ENCODE measurements at places on chromosomes 12 and 14.

DNA sequence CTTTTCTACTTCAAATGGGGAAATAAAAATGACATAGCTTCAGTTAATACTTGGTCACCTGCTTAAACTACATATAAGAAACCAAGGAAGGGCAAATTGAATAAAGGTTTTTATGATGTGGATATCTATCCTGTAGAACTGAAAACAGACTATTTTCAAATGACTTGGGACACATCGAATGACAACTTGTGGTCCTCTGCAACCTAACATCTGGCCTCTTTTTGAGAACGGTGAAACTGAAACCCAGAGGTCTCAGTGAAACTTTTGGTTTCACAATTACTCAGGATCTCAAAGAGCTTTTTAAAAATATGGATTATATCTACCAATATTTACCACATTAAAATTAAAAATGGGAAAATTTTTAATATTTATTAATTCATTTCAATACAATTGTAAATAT, 65.2 kb downstream of the PPP2R5E start:
- no peaks in the 10 kb centered on the region for H3K36me3 ChIP-seq
- H3K27me3 ChIP-seq, result no peaks in the 10 kb centered on the region
- DNase-seq, result no peak

GRCh38 chr12:125092108-125092871, 27.1 kb downstream of the AACS start:
- no peak for DNase-seq
- H3K27me3 ChIP-seq, result no peaks in the 10 kb centered on the region
- H3K36me3 ChIP-seq, result peaks cover 14% of the 10 kb centered on the region
- no peak overlapping the region for H3K4me3 ChIP-seq
- H3K27ac ChIP-seq, result no peak overlapping the region
- H3K4me1 ChIP-seq, result no peaks in the 10 kb centered on the region

DNA sequence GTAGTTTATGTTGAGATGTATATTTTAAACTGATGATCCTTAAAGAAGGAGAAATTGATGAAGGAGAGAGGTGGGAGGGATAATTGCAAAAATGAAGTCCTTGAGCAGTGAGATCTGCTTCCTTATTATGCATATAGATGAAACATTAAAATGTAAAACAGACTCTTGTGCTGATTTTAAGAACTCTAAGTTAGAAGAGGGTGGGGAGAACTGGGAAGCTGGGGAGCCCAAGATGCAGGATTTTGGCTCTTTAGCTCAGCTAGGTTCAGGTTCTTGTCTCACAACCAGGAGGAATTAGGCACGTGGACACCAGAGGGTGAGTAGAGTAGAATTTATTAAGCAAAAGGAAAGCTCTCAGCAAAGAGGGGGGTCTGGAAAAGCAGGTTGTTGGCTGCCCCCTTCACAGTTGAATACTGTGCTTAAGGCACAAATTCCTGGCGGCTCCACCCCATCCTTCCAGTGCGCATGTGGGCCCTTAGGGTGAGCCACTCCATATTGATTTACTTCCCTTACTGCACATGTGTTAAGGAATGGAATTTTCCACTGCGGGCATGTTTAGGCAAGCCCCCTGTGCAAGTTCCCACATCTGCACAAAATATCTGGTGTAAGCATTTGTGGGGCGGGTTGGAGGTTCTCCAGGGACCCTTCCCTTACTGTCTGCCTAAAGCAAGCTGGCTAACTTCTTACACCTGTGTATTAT, 141.9 kb downstream of the BICD1 start:
- no peaks in the 10 kb centered on the region for H3K4me1 ChIP-seq
- H3K27ac ChIP-seq, result no peak overlapping the region
- no peak overlapping the region for H3K4me3 ChIP-seq
- no peak for DNase-seq

GRCh38 chr12:4211372-4211771, 62.2 kb upstream of the CCND2 start:
- no peaks in the 10 kb centered on the region for H3K27me3 ChIP-seq
- no peak overlapping the region for H3K27ac ChIP-seq
- H3K4me3 ChIP-seq, result no peak overlapping the region
- H3K36me3 ChIP-seq, result no peaks in the 10 kb centered on the region
- DNase-seq, result no peak

- no peak overlapping the region for H3K27ac ChIP-seq
- no peak for DNase-seq
- H3K27me3 ChIP-seq, result no peaks in the 10 kb centered on the region
- no peaks in the 10 kb centered on the region for H3K4me1 ChIP-seq
- no peak overlapping the region for H3K4me3 ChIP-seq
- no peaks in the 10 kb centered on the region for H3K36me3 ChIP-seq
Observed at GRCh38 chr14:75493592-75494087, 28.6 kb upstream of the BATF start.

DNA sequence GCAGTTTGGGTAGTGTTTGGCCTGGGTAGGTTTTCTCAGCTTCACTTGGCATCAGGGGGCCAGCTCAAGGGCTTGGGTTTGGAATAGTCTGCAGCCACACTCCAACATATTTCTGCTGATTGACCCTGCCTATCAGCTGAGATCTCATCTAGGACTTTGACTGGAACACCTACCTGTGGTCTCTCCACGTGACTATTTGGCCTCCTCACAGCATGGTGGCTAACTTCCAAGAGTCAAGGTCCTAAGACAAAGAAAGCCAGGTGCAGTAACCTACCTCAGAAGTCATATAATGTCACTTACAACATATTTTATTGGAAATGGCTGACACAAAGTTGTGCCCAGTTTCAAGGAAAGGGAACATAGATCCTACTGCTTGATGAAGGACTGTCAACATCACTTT, 481.0 kb downstream of the EGLN3 start:
- no peaks in the 10 kb centered on the region for H3K36me3 ChIP-seq
- no peak overlapping the region for H3K4me3 ChIP-seq
- H3K27me3 ChIP-seq, result no peaks in the 10 kb centered on the region
- no peak for DNase-seq
- H3K27ac ChIP-seq, result no peak overlapping the region
- H3K4me1 ChIP-seq, result no peaks in the 10 kb centered on the region

GRCh38 chr14:99258341-99258861, 13.6 kb downstream of the BCL11B start:
- H3K27me3 ChIP-seq, result no peaks in the 10 kb centered on the region
- peaks cover 91% of the 10 kb centered on the region for H3K4me1 ChIP-seq
- DNase-seq, result no peak
- H3K4me3 ChIP-seq, result peak overlapping the region; percentile 90
- H3K36me3 ChIP-seq, result peaks cover 5% of the 10 kb centered on the region
- peak overlapping the region; percentile 99 for H3K27ac ChIP-seq

DNA sequence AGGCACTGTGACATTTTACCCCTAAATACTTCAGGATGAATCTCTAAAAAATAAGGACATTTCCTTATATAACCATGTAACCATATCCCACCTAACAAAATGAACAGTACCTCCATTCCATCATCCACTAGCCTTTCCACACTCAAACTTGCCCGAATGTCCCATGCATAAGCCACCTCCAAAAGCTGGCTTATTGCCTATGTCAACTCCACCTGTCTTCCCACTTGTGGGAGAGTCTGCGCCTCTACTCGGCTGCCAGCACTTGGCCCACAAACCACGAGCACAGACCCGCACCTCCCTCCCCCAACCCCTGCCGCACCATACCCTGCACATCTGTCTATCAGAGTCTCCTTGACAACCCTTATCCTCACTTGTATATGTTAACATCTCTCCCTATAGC, 165.8 kb downstream of the CALM1 start:
- H3K27me3 ChIP-seq, result no peaks in the 10 kb centered on the region
- H3K4me1 ChIP-seq, result no peaks in the 10 kb centered on the region
- H3K4me3 ChIP-seq, result no peak overlapping the region
- no peak for DNase-seq

Measured in T-cell (primary cell).